Fibroblast of skin of right biceps (primary cell): ENCODE measurements at places on chromosomes 7 and 10.

- DNase-seq: no peak
Measured at GRCh38 chr10:15208221-15208620, 39.7 kb upstream of the NMT2 start.

- DNase-seq: no peak
Measured at GRCh38 chr10:48594803-48595538, 9.9 kb downstream of the ARHGAP22 start.

DNA sequence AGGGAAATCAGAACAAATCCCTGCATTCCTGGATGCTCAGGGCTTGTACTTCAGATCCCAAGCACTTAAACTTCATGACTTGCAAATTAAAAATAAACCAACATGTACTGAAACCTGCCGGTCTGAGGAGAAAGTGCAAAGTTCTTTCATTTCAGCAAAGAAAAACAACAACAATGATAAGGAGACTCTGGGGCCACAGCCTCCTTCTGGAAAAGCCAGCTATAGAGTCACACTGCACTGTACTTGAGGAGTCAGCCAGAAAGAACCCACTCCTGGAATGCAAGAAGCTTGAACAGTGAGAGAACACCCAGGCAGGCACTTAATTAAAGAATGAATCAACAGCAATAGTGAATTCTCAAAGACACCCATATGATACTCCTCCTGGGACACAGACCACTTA, 49.7 kb upstream of the TM9SF3 start:
- no peak for DNase-seq

DNA sequence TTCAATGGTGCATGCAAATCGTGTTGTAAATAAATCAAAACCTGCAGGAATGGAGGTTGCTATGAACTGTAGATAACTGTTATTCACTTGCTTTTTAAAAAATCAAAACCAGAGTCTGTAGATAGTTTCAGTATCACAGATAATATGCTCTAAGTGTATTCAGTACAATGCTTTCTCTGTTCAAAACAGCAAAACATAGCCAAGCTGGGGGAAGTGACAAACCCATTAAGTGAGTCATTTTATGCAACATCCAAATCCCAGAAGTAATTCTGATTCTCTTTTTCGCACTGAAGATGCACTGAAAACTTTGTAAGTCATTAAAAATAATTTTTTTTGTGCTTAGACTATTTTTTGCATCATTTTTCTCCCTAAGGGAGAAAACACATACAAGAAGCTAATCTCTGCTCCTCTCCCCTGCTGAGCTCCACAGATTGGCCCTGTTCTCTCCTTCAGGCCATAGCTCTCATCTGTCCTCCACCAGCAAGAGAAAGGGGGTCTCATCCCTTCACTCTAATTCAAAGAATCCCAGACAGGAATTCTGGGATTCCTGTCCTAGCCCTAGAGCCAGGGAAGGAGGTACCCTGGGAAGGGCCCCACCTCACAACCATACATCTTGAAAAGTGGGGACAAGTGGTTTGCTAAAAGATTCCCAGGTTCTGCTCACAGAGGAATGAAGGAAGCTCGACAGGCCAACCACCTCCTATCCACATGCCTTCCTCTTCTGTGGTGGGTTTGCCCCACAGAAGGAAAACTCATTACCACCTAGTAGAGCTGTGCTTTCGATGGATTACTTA, 4.9 kb downstream of the PRTFDC1 start:
- DNase-seq: peak; percentile 61
